A375 (cell line): ENCODE measurements at places on chromosomes 2 and 18. TPM values are rescaled to one million over a fixed set of nuclear protein-coding genes. Genes with fewer than 3 reads are reported as not detected.

TRMT61B gene
- 14.0 and 14.6 TPM in 2 replicates for total RNA-seq

POTEC gene
- total RNA-seq: 0.88 and 0.91 TPM in 2 replicates

CYBRD1 gene
- total RNA-seq: 10.3 and 12.3 TPM in 2 replicates

BARD1 gene
- total RNA-seq: 8.7 and 9.6 TPM in 2 replicates

CKAP2L gene
- total RNA-seq: 14.0 and 17.8 TPM in 2 replicates

ANKRD53 gene
- 0.05 TPM in 1 of 2 replicates, not detected in the other for total RNA-seq

MOGAT1 gene
- total RNA-seq: not detected in 2 replicates
